ENCODE measurements at places on chromosomes 7 and 10. TPM values are rescaled to one million over a fixed set of nuclear protein-coding genes. Genes with fewer than 3 reads are reported as not detected.

- no peak for DNase-seq
Observed at GRCh38 chr7:137196648-137197047, 146.9 kb downstream of the PTN start.

- no peak for DNase-seq
Observed at GRCh38 chr7:15315678-15316077, 246.1 kb downstream of the AGMO start.

- DNase-seq: no peak
Observed at GRCh38 chr7:84337429-84337828, 142.8 kb upstream of the SEMA3A start.

DNA sequence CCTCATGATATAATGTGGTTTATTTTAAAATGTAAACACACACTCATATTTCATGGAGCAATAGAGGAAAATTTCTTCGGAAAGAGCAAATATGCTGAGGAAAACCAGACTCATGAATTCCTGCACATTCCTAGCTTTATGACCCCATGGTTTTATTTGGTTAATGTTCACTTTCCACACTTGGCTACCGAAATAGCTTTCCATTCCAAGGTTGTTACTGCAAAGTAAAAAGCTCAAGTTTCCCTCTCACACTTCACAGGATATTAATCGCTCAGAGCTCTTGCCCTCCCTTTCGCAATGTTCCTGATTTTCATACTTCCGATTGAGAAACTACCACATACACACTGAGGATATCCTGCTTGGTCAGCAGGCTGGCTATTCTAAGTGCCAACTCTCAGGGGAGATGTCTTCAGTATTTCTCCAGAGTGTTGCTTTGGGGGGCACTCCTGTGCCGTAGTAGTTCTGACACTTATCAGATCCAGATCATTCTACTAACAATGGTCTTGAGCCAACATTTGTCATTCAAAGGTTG is 77.5 kb upstream of the STEAP1B start:
- DNase-seq: no peak

GOLGA7B gene
- 0.03 TPM for total RNA-seq

GRCh38 chr10:34995925-34996324 is 94.2 kb downstream of the CUL2 start:
- DNase-seq: no peak

DNA sequence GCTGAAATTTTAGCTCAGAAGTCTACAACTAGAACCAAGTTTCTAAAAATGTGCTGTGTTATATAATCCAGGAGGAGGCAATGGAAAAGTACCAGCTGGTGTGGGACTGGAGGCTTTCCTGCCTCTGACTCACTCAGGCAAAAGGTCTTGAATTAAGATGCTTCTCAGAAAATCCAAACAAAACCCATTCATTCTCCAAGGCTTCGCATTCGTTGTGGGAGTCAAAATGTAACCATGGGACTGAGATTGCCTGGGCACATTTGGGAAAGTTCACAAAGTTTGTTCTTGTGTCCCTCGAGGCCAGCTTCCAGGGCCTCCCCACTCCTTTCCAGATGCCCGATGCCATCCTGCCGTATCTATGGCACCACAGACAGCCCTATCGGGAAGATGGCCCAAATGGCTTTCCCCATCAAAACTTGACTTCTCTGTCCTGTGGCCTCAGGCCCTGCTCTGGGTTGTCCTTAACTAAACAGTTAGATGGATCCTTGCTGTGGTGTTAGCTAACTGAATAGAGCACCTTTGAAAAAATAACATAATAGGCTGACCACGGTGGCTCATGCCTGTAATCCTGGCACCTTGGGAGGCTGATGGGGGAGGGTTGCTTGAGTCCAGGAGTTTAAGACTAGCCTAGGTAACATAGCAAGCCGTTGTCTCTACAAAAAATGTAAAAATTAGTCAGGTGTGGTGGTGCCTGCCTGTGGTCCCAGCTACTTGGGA is 180.5 kb downstream of the PFKFB3 start:
- no peak for DNase-seq

WDFY4 gene
- total RNA-seq: not detected

DNA sequence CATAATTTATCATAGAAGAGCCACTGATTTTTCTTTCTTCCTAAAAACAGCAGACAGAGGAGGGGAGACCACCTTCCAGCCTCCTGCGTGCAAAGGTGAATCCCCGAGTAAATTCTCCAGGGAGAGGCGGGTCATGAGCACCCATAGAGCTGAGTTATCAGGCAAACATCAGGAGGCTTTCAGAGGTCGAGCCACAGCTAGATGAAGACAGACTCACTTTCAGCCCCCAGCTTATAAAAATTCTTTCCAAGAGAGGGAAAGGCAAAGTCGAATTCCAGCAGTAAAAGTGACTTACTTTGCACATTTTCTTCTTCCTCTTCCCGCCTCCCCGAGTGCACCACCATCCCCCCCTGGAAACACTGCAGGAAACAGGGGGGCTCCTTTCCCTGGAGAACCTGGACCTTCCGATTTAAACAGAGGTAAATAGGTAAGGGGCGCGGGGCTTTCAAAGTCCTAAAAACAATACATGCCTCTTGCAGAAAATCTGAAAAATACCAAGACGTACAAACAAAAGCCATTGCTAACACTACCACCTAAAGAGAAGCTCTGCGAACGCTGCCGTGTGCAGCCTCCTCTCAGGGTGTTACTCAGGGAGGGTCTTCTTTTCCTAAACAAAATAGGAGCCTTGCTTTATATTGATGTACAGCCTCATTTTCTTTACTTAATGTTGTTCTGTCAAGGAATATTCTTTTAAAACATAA is 163.8 kb downstream of the SVIL start:
- DNase-seq: no peak

- DNase-seq: no peak
Observed at GRCh38 chr7:131285556-131285955, 42.1 kb upstream of the MKLN1 start.

GRCh38 chr10:26361971-26362370 is 76.2 kb upstream of the APBB1IP start:
- no peak for DNase-seq

DNA sequence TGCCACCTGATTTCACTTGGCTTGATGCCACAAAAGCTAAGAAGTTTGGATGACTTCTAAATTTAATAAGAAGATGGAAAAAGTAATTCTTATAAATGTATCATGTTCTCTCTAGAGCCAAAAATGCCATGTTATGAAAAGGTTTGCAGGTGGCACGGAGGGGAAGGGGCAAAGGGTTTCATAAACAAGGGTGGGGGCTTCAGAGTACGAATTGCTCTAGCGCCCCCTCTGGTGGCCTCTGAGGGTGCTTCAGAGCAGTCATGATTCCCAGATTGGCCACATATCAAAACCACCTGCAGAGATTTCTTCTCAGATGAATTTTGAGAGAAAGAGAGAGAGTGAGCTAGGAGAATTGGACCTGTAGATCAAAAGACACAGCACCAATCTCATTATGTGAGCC is 208.6 kb upstream of the YAE1 start:
- DNase-seq: no peak

GRCh38 chr10:124724279-124725027 is 19.7 kb downstream of the FAM53B start:
- DNase-seq: no peak

All from SJSA1 (cell line).